Activated CD4-positive, alpha-beta T cell treated with anti-CD3 and anti-CD28 coated beads, Interleukin-2, Interleukin-6, amounts not matched to agents 100 ng/mL and 50 ng/mL, durations not matched to agents 16 hours and 8 hours (primary cell): ENCODE measurements at places on chromosomes 1 and 21.

- no peak for DNase-seq
These were observed 303.7 kb downstream of the LRRC7 start for GRCh38 chr1:69871412-69871811.

GRCh38 chr1:62450301-62450700 lies 13.5 kb downstream of the USP1 start:
- no peak for DNase-seq

DNA sequence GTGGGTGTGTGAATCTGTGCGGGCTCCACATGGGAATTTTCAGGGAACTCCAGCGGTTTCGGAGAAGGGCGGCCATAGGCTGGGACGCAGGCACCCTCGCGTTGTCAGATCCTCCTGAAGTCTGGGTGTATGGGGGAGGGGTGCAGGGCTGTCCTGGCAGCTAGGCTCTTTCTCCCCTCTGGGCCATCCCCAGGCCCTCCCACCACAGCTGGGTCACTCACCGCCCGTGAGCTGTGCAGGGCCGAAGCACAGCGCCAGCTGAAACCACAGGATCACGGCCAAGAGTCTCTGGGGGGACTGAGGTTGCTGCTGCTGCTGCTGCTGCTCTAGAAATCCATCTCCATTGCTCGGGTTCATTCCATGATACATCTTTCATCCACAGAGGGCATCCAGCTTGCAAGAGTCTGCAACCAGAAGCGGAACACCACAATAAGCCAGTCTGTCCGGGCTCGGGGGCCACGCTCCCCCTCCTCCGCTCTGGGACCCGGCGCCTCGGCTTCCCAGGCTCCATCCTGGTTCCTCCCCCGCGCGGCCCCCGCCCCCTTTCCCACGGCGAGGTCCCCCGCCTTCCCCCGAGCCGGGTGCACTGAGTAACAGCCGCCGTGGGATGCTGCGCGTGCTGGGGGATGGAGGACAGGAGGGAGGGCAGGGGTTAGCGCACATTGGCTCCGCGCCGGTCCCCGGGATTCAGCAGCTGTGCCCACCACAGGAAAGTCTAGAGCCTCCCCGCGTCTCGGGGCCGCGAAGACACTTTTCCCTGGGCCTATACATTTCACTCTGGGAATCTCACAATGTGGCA lies 720 bp downstream of the SUSD4 start:
- no peak for DNase-seq

DNA sequence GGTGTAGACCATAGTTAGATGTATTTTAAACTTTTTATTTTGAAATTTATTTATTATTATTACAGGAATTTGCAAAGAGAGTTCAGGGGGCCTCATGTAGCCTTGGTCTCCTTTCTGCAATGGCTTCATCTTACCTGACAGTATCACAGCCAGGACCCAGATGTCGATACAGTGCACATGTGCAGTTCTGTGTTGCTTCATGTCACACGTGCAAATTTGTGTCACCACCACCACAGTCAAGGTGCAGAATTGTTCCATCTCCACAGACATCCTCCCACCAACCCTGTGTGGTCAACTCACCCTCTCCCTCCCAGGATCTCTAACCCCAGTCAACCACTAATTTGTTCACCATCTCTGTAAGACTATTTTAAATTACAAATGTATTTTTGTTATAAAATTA lies 184.5 kb downstream of the CAMTA1 start:
- DNase-seq, result no peak

DNA sequence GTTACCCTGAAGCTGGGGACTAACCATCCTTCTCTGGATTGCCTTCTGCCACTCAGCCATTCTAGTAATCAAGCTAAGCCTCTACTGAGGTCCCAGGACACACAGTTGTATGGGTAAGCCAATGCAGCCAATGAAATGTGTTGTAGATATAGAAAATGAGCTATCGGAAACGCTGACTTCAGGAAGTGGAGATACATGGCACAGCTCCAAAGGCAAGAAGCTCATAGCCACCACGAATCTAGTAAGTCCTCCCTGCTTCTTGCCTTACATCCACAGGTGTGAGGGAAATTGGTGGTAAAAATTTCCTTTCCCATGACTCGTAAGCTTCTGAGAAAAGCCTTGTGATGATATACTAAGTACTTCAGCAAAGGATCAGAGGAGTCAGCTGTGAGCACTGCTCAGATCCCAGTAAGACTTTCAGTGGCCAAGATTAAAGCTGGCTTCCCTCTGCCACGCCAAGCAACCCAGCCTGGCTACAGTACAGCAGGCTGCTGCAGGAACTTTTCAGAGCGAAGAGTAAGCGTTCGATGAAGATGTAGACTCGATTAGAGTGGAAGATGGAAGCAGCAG lies 117.7 kb downstream of the SIM2 start:
- DNase-seq, result no peak

DNA sequence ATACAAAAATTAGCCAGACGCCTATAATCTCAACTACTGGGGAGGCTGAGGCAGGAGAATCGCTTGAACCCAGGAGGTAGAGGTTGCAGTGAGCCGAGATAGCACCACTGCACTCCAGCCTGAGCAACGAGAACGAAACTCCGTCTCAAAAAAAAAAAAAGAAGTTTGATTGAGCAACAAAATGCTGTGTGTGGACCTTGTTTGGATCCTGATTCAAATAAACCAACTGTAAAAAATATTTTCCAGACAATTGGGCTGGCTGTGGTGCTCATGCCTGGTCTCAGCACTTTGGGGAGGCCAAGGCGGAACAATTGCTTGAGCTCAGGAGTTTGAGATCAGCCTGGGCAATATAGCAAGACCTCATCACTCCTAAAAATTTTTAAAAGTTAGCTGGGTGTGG lies 16.8 kb downstream of the PTAFR start:
- DNase-seq, result no peak

DNA sequence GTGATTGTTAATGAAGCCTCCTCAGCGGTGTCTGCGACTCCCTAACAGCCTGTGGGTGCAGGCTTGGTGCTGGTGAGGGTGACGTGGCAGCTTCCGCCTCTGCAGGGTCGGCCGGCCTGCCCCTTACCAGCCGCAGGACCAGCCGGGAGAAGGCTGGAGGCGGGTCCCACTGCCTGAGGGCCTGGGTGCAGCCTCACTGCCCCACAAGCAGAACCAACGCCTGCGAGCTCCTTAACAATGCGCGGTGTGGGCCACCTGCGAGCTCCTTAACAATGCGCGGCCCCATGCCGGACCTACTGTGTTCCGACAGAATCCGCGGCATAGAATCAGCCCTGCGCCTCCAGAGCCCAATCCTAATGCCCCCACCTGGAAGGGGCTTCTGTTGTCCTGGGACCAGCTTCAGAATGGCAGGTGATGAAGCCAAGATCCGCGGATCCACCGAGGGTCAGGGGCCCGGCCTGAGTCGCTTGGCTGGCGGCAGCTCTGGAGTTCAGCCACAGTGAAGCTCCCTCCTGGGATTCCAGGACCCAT lies 54.4 kb upstream of the AJAP1 start:
- no peak for DNase-seq

DNA sequence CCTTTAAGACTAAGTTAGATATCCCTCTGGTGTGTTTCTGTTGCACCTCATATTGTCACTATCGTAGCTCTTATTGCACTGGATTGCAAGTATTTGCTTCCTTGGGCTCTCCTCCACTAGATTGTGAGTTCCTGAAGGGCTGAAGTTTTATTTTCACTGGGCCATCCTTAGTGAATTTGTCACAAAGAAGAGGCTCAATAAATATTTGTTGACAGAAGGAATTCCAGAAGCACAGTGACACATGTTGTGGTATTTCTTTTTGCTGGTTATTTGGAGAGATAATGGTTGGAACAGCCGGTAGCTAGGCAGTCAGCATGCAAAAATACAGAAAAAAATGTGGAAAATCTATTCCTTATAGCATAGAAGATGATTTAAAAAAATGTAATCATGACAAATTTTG lies 129.9 kb upstream of the ZRANB2 start:
- DNase-seq, result no peak
